AG09309 (cell line): ENCODE measurements at places on chromosomes 12 and 14.

GRCh38 chr14:44620121-44621019, 113.3 kb upstream of the FSCB start:
- DNase-seq = no peak

GRCh38 chr12:45355730-45356129, 139.8 kb downstream of the ANO6 start:
- no peak for DNase-seq

GRCh38 chr12:109855377-109855776, 22.2 kb upstream of the TRPV4 start:
- no peak for DNase-seq

- DNase-seq = no peak
Observed at GRCh38 chr12:95192271-95192670, 25.0 kb downstream of the FGD6 start.

DNA sequence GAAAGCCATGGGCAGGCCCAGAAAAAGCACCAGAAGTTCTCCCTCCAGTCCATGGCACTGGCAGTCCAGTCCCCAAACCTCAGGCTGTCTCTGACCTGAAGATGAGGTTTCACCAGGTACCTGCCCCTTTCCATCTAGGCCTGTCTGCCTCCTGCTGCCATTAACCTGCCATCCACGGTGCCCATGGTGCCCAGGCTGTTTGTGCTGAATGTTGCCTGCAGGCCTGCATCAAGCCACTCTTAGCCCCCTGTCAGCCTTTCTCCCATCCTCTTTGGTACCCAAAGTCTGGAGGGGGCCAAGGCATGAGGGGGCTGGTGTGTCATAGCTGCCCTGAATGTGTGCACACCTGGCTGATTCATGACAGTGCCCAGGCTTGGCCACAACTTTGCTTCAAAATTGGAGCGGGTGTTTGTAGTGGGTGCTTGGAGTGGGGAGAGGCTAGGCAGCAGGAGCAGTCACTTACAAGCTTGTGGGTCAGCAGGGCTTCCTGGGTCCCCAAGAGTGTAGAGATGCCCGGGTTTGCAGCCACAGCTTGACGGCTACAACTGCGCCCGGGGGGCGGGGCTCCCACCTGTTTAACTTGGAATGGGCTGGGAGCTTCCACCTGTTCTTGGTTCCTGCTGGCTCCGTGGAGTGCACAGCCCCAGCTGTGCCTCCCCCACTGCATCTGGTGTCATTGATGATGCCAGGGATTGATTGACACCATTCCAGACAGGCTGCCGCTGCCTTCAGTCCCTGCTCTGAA, 88.5 kb downstream of the GPHN start:
- no peak for DNase-seq

GRCh38 chr14:32980902-32981501, 42.3 kb downstream of the NPAS3 start:
- no peak for DNase-seq

- no peak for DNase-seq
Observed at GRCh38 chr12:112948806-112949205, 10.5 kb downstream of the OAS3 start.

- peak; percentile 28 for DNase-seq
Observed at GRCh38 chr14:52954346-52955214, 3.7 kb upstream of the FERMT2 start.

GRCh38 chr14:75242546-75243273, 35.9 kb upstream of the FOS start:
- DNase-seq = peak; percentile 57

- no peak for DNase-seq
Observed at GRCh38 chr14:76510181-76510580, 134.2 kb downstream of the ESRRB start.

- DNase-seq = no peak
Observed at GRCh38 chr14:96136371-96137005, 68.2 kb upstream of the BDKRB2 start.

GRCh38 chr12:92191061-92191460, 45.4 kb upstream of the BTG1 start:
- DNase-seq = no peak

- no peak for DNase-seq
Observed at GRCh38 chr14:99420711-99421110, 59.9 kb downstream of the SETD3 start.

GRCh38 chr12:71237128-71237527, 79.3 kb upstream of the TSPAN8 start:
- no peak for DNase-seq

DNA sequence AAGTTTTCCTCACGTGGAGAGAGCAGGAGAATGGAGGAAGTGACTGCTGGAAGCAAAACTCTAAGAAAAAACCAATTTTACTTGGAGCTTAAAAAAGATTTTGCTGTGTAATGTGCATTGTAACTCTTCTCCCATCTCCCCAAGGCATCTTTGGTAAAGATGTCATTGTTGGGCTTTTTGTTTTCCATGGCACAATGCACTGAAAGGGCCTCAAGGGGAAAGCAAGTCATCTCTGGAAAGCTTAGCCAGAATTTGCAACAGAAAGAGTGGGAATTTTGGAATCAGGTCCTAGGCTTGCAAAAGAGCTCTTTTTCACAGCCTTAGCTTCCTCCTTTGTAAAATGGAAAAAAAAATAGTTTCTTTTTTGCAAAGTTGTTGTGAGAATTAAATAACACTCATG, 7.9 kb upstream of the PPM1A start:
- no peak for DNase-seq

- no peak for DNase-seq
Observed at GRCh38 chr12:92539976-92540781, 162.6 kb upstream of the PLEKHG7 start.

DNA sequence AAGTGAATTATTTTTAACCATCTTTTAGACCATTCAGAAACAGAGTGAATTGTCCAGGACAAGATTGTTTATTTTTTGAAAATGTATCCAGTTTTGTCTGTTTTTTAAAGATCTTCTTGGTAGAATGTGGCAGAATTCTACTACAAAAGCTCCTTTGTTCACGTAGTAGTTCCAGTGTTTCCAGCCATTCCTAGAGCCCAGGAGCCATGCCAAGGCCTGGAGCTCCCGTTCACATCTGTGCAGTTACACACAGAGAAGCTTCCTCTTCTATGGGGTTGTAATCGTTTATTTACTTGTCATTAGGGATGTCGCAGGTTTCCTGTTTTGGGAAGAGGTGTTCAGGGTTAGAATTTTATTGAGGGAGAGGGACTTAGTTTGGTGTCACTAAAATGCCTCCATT, 409.8 kb downstream of the NPAS3 start:
- no peak for DNase-seq

GRCh38 chr14:38297681-38298080, 41.8 kb upstream of the CLEC14A start:
- no peak for DNase-seq

- no peak for DNase-seq
Observed at GRCh38 chr14:31568161-31568560, 7.0 kb downstream of the NUBPL start.

DNA sequence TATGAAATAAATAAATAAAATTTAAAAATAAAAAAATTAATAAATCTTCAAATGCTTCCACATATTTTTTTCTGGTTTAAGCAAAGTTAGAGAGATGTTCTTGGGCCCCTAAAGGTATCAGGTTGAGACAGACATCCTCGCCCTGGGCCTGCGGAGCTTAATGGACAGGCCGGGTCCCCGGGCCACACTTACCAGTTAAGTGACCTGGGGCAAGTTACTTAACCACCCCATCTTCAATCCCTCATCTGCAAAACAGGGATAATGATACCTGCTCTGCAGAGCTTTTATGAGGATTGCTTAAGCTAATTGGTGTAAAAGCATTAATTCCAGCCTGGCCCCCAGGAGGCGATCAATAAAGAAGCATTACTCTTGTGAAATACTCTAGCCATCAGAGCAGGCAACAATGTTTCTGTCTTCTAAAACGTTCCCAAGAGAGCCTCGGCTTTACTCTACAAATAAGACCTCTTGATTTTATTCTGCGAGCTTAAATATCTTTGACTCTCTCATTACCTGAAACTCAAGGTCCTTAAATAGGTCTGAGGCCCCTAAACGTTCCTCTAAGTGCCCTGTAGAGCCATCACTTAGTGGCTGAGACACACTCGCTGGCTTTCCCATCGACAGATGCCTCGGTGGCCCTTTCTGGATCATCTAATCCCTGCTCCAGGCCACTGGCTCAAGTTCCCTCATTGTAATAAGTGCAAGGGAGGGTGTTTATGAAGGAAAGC, 81.1 kb upstream of the DIO3 start:
- no peak for DNase-seq

DNA sequence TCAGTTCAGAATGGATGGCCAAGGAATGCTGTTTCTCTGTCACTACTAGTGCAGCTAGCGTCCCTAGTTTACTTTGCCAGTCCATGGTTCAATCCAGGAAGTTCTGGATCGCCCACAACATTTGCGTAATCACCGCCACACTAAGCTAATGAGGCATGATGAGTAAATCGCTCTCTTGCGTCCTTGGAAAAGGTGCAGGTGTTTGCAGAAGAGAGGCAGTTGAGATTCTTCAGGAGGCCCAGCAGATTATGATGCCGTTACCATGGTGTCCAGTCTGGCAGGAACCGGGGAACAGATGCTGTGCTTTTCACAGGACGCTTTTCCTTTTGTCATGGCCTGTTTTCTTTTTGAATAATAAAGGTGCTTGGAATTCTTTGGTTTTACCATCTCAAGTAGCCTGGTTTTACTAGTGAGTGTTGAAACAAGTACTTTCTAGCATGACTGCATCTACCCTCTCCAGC, 9.0 kb downstream of the TPH2 start:
- no peak for DNase-seq

DNA sequence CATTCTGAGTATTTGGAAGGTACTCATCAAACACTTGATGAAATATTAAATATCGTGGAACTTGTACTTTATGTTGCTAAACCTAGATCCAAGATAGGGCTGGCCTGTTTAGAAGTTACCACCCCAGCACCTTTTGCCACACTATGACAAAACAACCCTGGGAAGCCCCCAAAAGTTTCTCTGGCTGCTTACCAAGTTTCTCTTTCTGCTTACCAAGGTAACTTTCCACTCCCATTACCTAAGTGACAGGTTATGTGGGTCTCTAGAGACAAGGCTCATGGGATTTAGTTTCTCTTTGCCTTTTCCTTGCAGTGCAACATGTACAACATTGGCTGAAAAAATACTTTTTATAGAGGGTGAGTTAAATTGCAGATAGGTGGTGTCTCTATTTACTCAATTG, 28.9 kb upstream of the PPM1A start:
- DNase-seq = no peak

DNA sequence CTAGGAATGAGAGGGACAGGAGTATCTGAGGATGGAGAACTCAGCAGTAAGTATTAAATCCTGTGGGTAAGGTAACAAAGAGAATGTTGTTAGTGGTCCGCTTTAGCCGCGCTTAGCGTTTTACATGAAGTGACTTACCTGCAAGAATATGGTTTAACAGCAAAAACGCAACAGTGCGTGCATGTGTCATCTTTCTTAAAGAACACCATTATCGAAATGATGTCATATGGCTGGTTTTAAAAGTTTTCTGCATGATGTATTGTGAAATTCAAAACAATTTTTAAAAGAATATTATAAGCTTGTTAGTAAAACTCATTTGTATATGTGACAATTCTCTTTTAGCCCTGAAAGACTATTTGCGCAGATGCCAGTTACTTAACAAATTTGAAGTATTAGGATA, 1.7 kb downstream of the LEMD3 start:
- no peak for DNase-seq

DNA sequence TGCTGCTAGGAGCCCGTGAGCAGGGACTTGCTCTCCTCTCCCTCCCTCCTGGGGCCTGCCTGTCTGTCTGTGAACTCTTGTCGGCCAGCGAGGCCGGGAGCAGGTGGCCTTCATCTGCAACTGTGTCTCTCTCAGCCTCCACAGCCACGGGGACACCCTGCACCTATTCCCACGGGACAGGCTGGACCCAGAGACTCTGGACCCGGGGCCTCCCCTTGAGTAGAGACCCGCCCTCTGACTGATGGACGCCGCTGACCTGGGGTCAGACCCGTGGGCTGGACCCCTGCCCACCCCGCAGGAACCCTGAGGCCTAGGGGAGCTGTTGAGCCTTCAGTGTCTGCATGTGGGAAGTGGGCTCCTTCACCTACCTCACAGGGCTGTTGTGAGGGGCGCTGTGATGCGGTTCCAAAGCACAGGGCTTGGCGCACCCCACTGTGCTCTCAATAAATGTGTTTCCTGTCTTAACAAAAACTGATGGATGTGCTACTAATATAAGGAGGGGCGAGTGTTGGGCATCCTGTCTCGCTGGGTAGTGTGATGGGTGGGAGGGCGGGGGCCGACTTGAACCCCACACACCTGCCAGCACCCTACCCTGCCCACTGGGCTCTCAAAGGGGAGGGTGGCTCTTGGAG, 34.8 kb downstream of the MEG3 start:
- no peak for DNase-seq

DNA sequence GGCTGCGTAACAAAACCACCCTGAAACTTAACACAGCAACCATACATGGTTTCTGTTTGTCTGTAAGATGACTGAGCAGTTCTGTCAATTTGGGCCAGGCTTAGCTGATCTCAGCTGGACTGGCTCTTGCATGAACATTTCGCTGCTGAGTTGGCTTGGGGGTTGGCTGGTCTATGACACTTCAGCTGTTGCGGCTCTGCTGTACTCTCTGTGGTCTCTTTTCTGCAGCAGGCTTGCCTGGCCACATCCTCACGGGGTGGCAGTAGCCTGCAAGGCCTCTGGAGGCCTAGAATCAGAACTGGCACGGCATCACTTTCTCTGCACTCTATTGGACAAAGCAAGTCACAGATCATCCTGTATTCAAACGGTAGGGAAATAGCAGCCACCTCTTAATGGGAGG, 216.2 kb downstream of the BCL11B start:
- DNase-seq = no peak

- peak; percentile 47 for DNase-seq
Observed at GRCh38 chr14:59439256-59439965, 25.8 kb downstream of the GPR135 start.

DNA sequence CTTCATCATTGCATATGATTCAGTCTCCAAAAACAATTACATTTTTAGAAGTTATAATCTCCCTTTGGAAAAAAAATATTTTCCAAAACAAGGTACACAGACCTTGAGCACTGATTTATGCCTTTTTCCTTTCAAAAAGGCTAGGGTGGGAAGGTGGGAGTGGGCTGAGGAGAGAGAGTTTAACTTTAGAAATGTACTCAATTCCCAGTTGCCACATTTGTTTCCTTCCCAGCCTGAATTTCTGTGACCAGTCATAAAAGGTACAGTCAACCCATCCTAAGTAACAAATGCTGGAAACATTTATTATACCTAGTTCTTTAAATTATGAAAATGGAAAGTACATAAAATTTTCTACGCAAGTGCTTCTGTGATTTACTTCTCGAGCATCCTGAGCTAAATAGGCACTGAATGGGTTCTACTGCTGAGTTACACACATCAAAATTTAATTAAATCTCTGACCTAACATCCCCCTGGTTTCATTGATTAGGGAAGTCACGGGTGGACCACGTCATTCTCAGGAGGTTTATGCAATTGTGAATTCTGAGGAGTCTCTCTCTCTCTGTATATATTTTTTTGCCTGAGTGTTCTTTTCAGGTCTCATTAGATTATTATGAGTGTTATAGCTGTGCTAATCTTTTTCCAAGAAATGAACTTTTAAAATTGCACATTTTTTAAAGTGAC, 371.8 kb downstream of the BTG1 start:
- DNase-seq = no peak

- DNase-seq = no peak
Observed at GRCh38 chr14:68612049-68612448, 180.8 kb downstream of the ZFP36L1 start.

- DNase-seq = no peak
Observed at GRCh38 chr12:28082096-28082495, 108.2 kb upstream of the CCDC91 start.

- no peak for DNase-seq
Observed at GRCh38 chr12:26823390-26823789, 9.6 kb downstream of the ITPR2 start.
